Left renal pelvis (tissue), 4 donors: ENCODE measurements at places on chromosomes 6 and 20.

DNA sequence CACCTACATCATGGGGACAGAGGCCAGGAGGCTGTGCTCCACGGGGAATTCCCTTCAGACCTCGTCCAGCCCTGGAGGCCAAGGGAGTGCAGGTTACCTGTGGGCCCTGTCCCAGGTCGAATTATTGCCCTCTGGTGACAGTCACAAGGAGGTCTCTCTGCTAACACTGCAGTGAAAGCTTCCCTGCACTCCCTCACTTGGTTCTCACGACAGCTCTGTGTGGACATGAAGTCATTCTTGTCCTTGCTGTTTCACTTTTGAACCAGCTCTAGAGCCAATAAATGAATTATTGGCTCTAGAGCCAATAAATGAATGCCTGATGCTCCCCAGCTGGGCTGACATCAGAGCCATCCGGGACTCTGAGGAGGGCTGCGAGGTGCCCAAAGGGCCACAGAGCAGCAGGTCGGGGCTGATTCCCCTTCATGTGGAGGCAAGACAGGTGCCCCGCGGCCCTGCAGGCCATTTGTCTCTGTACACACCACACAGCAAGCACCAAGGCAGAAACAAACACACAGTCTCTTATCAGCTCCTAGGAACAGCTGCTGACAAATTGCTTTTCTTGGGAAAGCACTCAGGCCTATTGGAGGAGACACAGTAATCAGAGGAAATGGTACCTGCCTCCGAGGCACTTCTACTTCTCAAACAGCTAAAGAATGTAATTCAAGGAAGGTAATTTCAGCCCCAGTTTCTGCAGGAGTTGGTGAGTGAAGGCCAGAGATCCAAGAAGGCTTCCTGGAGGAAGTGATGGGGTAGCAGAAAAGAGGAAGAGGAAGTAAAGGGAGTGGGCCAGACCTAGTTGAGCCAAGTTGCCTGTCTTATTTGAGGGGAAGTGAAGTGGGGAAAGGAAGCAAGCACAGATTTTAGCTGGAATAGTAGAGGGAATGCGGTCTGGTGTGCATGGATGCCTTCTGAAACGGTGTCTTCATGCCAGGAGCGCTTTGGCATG is 27.5 kb upstream of the TBXT start:
- DNase-seq = no peak

GRCh38 chr6:53989504-53989903 is 121.7 kb upstream of the MLIP start:
- DNase-seq = no peak

- DNase-seq = no peak
Measured at GRCh38 chr6:147384737-147385710, 123.5 kb upstream of the SAMD5 start.

GRCh38 chr20:54626126-54626525 is 150.7 kb downstream of the DOK5 start:
- no peak for DNase-seq

DNA sequence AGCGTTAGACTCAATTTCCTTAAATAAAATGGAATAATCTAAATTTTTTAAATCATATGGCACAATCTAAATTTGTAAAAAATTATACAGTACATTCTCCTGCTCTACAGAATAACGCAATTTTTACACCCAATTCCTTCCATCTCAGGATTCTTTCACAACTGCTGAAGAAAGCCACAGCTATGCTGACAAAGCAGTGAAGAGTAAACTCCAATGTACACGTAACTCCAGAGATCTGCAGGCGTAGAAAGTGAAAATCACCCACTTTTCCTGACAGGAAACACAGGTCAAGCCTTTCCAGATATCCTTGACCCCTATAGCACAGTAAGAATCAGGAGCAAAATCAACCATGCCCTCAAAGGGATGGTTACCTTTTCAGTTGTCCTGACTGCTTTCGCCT is 27.4 kb downstream of the EPHA7 start:
- DNase-seq = no peak

- no peak for DNase-seq
Measured at GRCh38 chr6:85944776-85945175, 302.1 kb upstream of the SYNCRIP start.

- no peak for DNase-seq
Measured at GRCh38 chr6:29850011-29850553, 22.5 kb downstream of the HLA-G start.

GRCh38 chr6:96450082-96450769 is 71.4 kb upstream of the UFL1 start:
- DNase-seq = peak; percentile 27

- no peak for DNase-seq
Measured at GRCh38 chr20:1664911-1665310, 7.3 kb upstream of the SIRPG start.

DNA sequence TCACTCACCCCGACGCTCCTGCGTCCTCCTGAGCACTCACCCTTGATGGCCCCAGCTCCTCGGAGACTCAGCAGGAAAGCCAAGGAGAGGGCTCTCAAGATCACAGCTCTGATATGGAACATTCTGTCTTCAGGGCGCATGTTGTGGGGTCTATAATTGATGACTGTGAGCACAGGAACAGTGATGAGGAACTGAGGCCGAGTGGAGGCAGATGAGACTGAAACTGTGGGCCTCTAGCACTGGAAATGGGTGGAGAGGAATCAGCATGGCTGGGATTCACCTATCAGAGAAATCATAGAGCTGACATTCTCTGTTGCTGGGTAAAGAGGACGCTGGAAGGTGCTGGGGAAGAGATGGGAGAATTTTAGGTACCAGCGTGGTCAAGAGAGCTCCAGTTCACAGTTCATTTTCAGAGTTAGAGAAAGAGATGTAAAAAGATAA is at the start of gene HLA-DPA1:
HLA-DPA1 (minus strand) TSS at position 219 of the 441 bp plus-strand sequence.
- DNase-seq = no peak

DNA sequence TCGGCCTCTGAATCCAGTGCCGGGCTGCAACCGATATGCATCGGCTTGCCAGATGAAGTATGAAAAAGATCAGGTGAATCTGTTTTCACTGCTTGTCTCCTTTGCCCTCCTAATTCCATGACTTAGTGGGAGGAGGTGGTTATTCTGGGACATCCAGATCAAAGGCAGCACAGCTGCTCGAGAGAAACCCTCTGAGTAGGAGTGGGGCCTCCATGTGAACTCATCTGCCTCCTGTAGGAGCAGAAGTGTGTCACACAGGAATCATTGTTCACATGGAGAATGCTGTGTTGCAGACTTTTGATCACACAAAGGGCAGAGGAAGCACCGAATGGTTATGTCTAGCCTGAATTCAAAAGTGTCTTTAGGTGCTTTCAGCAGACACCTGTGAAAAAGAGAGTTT is 73.1 kb upstream of the SLC22A1 start:
- DNase-seq = no peak

DNA sequence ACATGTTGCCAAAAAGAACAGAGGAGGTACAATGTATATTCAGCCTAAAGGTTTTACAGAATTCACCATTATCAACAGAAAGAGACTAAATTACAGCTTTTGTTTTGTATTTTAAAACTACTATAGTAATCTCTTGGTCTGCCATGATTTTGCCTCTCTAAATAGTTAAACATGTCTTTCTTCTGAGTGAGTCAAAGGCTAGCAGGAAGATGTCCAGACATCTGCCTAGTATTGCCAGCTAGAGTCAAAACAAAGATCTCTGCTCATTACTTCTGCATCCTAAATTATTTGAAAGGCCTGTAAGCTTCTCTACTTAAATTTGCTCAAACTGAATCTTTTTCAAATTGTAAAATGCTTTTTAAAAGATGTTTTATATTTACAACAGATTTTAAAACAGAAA is 8.8 kb downstream of the ASF1A start:
- DNase-seq = no peak

GRCh38 chr6:84508981-84509380 is 255.4 kb downstream of the TBX18 start:
- no peak for DNase-seq

GRCh38 chr6:26569433-26569764 is 27.4 kb upstream of the ABT1 start:
- DNase-seq = no peak

- DNase-seq = no peak
Measured at GRCh38 chr20:64133951-64134407, 26.6 kb upstream of the NPBWR2 start.

DNA sequence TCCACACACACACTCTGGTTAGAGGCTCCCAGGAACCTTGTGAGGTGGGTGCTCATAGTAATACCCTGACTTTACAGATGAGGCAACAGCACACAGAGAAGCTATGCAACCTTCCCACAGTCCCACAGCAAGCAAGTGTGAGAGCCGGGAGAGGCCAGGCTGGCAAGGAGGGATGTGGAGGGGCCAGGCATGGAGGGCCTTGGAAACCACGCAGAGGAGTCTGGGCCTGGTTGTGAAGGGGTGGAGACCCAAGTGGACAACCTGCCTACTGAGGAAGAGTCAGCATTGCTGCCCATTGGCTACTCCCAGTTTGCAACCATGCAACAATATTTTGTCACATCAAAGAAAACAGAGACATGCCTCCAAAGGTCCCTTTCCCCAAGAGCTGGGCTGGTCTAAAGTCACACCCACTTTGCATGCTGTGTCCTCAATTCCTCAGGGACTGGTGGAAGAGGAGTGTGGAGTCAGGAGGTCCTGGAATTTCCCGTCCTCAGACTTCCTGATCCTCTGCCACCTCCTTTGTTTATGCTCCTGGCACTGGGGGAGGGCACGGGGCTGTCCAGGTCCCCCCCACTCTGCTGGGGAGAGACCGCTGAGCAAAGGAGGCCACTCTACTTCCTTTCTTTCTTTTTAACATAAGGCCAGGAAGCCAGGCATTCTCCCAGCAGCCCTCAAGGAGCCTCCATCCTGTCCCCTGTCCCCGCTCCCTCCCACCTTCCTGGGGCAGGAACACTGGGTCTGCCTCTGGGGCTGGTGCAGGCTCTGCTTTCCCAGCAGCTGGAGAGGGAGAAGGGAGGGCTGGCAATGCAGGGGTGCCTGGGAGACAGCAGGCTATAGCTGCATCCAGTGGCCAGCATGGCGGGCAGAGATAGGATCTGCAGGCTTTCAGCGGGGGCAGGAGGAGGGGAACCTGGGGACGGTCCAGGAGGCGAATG is 68.3 kb downstream of the NOL4L start:
- DNase-seq = no peak
